ENCODE measurements at places on chromosomes 6 and 20.

DNA sequence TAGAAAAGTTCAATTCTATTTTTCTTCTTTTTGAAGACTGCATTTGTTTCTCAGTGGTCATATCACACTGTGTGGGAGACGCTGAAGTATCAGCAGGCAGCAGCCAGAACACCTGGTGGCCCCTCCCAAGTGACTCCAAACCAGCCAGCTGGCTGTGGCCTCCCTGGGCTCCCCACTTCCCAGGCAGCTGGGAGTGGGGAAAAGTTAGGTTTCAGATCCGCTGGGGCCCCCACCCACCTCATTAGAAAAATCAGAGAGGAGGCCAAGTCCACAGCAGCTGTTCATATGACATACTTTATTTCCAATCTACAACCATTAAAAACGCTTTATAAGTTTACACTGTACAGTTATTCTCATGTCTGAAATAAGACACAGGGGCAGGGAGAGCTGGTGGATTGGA lies 3.6 kb upstream of the DSN1 start:
- DNase-seq: no peak

DNA sequence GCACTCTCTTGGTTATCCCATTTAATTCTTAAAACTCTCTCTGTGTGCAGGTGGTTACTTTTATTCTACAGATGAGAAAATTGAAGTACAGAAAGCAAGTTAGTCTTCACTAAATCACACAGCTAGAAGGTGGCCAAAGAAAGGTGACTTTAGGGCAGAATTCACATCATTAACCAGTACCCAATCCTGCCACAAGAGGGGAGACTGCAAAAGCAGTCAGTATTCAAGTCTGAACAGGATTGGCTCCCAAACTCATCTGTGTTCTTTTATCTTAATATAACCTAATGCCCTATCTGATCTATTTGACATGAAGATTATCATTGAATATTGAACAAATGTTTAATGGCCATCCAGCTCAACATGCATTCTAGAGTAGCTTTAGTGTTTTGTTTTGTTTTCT lies 225.3 kb upstream of the FAM83B start:
- DNase-seq: no peak

GRCh38 chr6:13101409-13101808 lies 226.9 kb downstream of the TBC1D7 start:
- no peak for DNase-seq

GRCh38 chr6:85464260-85464644 lies 14.4 kb downstream of the NT5E start:
- DNase-seq: no peak

GRCh38 chr6:33621711-33622388 lies 728 bp downstream of the ITPR3 start:
- DNase-seq: peak; percentile 67

DNA sequence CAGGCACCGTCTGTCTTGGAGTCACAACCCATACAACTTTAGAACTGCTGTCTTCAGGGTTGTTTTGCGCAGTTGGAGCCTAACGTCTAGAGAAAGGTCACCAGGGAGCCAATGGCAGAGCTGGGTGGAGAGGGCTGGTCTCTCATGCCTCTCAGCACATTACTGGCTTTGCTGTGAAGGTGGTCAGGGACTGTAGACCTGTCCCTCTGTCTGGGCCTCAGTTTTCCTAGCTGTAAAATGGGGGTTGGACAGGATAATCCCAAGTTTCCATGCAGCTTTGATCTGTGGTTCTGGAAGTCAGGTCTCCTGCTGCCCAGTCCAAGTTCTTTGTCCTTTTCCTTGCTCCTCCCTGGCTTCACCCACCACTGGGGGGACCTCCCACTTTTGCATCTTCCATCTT lies 52.2 kb upstream of the EPB41L1 start:
- no peak for DNase-seq

GRCh38 chr6:79628466-79629288 lies 2.5 kb upstream of the SH3BGRL2 start:
- DNase-seq: no peak

DNA sequence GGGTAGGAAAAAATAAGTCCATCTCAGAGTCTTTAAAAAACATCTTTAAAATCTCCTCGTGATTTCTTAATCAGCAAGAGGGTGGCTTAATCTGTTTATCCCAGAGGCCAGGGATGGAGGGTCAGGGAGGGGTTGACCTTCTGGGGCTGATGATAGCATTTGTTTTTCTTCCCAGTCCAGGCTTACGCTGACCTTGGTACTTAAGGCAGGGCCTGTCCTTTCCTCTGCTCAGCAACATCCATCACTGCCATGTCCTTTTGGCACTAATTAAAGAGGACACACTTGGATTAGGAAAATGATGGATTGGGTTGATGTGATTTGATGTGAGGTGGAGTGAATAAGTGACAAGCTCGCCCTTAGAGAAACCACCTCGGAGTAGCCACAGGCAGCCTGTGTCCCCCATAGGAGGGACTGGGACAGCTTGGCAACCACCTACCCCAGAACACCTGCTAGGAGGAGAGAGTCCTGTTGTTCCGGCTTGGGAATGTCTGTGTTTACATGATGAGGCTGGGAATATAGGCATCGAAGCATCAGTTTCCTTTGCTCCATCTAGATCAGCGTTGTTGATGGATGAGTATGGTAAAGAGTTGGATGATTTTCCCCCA lies 44.2 kb downstream of the PHACTR3 start:
- DNase-seq: no peak

DNA sequence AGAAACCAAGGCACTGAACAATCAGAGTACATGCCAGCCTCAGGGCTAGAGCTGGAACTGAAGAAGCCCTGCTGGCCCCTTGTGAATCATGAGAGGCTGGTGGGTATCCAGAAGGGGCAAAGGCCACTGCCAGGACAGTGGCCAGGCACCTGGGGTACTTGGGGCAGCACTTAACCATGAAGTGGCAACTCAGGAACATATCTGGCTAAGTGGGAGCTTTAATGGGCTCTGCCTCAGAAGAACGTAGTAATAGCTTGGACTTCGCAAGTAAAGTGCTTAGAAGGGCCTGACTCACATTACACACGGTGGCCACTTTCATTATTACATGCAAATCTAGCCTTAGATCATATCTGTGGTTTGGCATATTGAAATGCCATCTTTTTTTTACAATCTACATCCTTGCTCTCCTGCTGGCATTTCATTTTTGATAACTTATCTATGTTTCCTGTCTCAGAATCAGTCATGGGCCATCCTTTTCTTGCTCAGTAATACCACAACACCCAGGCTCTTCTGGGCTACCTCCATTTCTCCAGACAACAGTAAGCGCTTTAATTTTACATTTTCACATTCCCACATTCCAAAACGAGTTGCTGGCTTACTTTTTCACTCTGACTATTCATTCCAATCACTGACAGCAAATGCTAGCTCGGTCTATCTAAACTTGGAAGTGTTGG lies 21.6 kb downstream of the NAPB start:
- peak; percentile 22 for DNase-seq

- DNase-seq: no peak
Measured at GRCh38 chr6:56072856-56073255, 174.5 kb downstream of the COL21A1 start.

- no peak for DNase-seq
Measured at GRCh38 chr6:20058912-20059311, 153.4 kb downstream of the MBOAT1 start.

DNA sequence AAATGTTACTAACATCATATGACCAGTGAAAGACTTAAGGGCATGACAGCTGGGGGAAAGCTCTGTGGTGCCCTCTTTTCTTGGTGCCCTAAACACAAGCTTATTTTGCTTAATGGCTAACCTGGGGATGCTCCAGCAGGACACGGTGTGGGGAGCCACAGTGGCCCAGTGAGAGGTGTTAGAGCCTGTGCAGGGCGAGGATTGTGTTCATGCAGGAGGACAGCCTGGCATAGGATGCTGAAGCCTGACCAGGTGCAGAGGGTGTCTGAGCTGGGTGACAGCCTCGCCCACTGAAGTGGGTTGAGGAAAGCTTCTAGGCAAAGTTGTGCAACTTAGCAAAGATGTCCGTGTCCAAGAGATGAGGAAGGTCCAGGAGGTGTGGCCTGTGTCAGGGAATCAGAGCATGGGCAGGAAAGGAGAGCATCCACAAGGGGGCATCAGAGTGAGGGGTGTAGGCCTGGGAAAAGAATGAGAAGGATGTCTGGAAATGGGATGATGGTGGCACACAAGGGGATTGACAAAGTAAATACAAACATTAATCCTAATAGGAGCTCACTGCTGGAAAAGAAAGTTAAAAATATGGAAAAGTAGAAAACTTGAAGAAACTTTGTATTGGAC lies 33.9 kb downstream of the SLC17A4 start:
- DNase-seq: peak; percentile 25

DNA sequence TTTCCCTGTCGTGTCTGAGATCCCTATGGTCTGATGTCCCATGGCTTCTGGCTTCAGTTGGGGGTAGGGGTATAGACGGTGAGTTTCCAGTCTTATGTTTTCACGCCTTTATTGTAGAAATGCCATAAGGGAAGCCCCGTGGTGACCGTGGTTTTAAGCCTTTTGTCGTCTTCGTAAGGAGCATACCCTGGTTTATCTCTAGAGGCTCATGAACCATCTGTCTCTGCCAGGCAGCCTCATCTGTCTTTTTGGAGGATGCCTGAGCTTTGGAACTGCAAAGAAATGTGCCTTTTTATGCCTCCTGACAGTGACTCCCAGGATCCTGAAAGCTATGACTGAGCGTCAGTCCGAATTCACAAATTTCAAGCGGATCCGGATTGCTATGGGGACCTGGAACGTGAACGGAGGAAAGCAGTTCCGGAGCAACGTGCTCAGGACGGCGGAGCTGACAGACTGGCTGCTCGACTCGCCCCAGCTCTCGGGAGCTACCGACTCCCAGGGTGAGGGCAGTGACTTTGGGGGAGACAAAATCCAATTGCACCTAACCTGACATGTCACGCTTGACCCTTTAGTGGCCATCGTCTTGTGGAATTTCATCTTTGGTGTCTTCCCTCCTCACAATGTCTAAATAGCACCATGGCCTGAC lies 84.6 kb downstream of the SYNJ2 start:
- DNase-seq: no peak

DNA sequence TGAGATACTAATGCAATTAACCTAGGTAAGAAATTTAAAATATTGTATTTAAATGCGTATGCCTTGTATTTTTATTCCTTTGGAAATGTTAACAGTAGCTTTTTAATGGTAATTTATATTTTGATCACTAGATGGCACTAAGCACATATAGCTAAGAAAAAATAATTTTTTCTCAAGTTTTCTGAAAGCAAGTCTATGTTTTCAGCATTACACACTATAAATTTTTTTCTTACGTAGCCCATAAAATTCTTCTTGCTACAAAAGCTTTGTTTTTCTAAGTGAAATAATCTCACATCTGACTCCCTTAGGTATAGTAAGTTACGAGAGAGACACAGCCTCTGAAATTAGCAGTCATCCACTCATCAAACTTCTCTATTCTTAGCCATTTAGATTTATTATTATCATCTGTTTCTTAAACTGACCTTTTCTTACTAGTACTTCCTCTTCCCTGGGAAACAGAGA lies 35.7 kb downstream of the TSPYL4 start:
- DNase-seq: no peak

GRCh38 chr6:163955096-163955495 lies 540.6 kb downstream of the QKI start:
- DNase-seq: no peak

DNA sequence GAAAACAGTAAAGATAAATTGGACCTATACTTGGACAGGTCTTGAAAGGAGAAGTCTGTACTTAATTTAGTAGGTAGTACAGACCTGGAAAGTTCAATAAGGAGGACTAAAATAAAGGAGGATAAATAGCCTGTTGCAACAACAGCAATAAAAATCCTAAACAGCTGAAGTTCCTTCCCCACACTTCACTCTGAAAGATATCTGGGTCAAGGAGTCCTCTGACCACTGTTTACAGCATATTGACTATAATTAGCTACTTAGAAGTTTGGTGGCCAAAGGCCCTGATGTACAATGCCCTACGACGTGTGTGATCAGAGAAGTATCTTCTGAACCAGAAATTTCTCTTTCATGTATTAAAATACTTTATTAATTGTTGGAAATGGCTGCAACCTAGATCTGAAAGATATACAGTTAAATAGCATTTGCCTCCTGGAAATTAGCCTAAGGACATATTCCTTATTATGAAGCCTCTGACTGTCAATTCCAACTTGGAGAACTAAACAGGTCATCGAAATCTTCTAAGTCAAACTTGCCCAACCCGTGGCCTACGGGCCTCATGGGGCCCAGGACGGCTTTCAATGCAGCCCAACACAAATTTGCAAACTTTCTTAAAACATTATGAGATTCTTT lies 82.8 kb downstream of the KIF13A start:
- DNase-seq: no peak

GRCh38 chr6:106300944-106301343 lies 24.6 kb downstream of the ATG5 start:
- DNase-seq: peak; percentile 14

DNA sequence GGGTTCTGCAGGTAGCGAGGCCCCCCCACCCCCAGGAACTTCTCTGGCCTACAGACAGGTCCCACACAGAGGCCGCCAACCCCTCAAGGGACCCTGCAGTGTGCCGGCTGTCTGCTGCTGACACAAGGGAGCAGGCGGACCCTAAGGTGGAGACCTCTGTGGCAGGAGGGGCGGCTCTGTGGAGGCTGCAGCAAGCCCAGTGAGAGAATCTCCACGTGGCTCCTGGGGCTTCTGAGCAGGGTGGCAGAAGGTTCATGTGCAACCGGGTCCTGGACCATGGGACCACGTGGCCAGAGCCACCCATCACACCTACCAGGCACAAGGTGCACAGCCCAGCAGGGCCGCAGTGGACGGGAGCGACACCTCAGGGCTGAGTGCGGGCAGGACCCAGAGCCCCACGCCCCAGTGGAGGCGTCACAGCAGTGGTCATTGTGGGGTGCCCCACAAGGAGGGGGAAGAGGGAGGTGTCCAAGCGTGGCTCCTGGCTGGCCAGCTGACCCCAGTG lies 4.3 kb downstream of the ARFRP1 start:
- DNase-seq: no peak

DNA sequence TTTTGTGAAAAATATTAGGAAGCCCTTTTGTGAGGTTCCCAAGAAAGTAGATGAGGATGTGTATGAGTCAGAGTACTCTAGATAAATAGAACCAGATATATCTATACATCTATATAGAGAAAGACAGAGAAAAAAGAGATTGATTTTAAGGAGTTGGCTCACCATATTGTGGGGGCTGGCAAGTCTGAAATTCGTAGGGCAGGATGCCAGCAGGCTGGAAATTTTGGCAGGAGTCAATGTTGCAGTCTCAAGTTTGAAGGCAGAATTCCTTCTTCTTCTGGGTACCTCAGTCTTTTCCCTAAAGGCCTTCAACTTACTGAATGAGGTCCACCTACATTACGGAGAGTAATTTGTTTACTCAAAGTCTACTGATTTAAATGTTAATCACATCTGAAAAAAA lies 65.3 kb upstream of the SAMD3 start:
- no peak for DNase-seq

DNA sequence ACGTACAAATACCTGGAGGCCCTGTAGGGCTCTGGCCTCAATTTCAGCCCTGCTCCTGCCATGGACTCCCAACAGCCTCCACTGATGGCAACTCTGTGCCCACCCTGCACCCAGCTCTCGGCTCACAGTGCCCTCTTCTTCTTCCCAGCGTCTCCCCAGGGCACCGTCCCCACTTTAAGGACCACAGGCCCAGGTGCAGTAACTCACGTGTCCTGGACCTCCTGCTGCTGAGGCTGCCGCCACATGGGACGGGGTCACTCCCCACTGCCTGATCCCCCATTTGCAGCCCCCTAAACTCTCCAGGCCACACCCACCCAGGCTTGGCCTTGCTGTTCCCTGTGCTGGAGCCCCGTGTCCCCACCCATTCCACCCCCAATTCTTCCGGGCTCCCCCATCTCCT lies 223.4 kb downstream of the PREX1 start:
- DNase-seq: no peak
